CD8-positive, alpha-beta memory T cell (primary cell): ENCODE measurements at places on chromosomes 2 and 18. TPM values are rescaled to one million over a fixed set of nuclear protein-coding genes. Genes with fewer than 3 reads are reported as not detected.

Gene MAP3K19
- total RNA-seq, result not detected

Gene SLC11A1
- total RNA-seq, result 1.1 TPM

Gene TLX2
- 0.37 TPM for total RNA-seq

Gene CTIF
- total RNA-seq, result 4.2 TPM

Gene GPR35
- 9.0 TPM for total RNA-seq

Gene TMEM185B
- total RNA-seq, result 32.3 TPM

Gene AFF3
- total RNA-seq, result 0.53 TPM

Gene CYTIP
- total RNA-seq, result 195 TPM

Gene UPP2
- not detected for total RNA-seq

Gene MDH1B
- 0.81 TPM for total RNA-seq

Gene PSD4
- 192 TPM for total RNA-seq

Gene TEX44
- total RNA-seq, result not detected

Gene TBR1
- total RNA-seq, result not detected
